ENCODE measurements at places on chromosomes 16 and 17.

GRCh38 chr17:39599665-39600231 lies 8.0 kb downstream of the NEUROD2 start:
- no peak for DNase-seq

DNA sequence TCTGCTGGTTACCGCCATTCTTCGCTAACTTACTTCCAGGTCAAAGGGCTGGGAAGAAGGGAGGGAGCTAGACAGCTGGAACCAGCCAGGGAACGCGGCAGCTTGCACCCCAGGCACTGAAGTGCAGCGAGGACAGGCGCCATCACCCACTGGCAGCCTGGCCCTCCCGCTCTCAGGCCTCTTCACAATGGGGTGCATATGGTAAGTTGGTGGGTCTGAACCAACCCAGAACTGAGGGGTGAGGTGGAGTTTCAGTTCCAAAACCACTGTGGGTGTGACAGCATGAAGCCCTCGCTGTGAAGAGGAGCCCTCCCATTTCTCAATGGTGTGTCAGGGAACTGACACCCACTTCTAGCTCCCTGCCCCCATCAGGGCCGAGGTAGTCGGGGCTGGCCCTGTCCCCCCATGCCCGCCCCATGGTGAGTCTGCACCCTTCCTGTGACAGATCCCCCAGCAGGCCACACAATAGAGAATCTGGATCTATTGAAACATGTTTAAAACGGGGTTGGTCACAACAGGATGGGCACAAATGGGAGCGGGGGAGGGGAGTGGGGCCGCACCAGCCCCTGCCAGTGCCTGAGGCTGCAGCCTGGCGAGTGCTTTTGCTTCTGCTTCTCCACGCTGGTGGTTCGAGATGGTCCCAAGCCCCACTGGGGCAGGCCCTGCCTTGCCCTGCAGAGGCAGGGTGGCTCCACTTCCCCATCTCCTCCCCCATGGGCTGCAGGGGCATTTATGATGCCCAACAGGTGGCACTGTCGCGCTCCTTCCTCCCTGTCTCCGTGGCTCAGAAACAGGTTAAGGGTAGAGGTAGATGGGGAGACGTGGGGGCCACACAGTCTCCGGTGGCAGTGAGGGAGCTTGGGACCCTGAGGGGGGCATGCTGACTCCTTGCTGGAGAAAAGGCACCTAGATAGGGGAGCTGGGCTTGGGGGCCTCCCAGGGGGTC lies 2.3 kb downstream of the LIMD2 start:
- DNase-seq, result peak; percentile 86

DNA sequence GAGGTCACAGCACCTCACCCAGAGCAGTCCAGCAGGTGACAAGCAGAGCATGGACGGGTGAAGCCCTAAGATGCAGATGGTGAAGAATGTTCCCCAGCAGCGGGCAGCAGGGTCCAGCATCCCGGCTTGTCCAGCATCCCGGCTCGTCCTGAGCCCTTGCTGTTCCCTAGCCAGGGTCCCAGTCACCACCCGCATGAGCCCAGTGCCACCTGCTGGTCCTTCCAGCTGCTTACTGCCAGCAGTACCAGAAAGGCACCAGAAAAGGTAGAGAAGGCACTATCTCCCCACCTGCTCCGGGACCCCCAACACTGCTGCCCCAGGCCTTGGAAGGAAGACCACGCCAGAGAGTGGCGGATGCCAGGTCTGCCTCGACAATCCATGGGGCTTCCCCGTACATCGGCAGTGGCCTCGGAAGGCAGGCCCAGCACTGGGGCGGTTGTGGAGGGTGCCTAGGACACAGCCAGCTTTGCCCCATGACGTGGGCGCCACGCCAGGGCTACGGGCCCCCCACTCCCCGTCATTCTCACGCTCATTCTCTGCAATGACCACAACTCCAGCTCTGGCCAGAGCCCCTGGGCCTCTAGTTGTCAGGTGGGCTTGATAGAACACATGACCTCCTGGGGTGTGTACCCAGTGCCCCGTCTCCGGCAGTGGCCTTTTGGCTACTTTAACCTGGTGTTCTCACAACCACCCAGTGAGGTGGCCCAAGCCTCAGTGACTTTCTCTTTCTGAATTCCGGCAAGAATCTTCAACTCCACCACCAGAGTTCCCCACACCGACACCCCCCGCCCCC lies 1.4 kb downstream of the CENPX start:
- peak; percentile 75 for DNase-seq

DNA sequence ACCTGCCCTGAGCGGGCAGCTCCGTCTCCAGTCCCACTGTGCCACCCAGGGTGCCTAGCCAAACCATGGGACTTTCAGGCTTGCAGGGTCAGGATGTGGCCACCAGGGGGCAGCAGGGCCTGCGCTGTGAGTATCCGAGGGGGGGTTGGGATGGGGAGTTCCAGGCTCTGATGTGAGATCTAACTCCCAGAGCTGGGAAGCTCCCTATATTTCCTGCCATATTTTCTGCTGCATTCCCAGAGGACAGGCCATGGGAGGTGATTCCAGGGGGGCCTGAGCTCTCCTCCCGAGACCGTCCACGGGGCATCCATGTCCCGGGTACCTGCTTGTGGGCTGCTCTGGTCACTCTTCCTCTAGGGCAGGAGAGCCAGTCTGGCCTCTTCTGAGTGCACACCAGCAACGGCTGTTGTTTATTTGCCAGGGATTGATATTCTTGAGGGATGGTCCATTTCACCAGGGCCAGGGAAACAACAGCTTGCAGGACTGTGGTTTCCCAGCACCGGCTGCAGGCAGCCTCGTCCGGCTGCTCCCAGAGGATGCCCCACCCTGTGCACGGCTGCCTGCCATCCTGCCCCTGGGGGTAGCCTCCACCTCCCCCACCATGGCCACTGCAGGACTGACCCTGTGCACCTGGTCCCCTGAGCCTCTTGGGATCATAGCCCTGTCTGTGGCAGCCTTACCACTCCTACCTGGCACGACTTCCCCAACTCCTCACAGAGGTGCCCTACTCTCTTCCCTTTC lies 1.2 kb downstream of the GPR142 start:
- peak; percentile 81 for DNase-seq

DNA sequence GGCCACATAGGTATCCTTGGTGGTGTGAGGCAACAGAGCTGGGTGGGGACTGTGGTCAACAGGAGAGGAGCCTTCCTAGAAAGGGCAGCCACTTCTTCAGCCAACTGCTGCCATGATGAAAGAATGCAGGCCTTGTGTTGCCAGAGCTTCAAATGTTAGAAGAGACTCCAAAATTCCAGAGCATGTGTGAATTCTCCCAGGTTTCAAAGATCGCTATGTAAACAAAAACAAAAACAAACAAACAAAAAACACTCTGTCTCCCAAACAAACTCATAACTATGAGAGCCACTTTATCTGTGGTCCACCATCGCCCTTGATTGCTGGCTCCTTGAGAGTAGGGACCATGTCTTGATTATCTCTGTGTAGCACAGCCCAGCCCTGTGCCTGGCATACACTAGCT lies 55.5 kb upstream of the ZNF423 start:
- DNase-seq, result no peak

DNA sequence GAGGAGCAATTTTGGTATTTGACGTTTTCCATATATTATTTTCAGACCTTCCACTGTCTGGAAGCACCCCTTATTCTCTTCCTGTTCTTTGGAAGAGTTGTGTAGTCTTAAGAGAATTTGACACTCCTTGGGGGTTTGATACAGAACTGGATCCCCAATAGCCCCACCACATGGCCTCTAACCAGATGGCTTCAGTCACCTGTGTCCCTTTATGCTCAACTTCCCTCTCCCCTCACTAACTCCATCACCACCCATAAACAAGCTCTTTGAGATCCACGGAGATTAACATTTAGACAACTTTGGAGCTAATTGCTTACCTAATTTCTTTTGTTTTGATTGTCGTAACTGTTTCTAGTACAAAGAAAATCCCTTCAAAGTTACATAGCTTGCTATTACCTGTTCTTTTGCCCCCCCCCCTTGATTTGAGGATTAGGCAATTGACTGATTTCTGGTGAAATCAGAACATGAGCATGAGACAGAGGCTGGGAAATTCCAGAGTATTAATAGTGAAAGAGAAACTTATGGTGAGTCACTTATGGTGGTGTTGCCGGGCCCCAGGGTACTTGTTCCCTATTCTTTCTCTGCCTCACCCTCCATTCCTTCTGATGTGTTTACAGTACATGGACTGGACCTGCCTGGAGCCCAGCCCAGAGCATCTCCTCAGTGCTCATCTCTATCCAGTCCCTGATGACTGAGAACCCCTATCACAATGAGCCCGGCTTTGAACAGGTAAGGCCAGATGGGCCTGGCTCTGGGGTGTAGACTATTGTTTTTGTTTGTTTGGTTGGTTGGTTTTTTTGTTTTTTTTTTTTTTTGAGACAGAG lies 7.5 kb downstream of the UBE2Z start:
- DNase-seq, result peak; percentile 24

- DNase-seq, result no peak
These were observed 143.3 kb downstream of the CLEC16A start for GRCh38 chr16:11087691-11088073.

DNA sequence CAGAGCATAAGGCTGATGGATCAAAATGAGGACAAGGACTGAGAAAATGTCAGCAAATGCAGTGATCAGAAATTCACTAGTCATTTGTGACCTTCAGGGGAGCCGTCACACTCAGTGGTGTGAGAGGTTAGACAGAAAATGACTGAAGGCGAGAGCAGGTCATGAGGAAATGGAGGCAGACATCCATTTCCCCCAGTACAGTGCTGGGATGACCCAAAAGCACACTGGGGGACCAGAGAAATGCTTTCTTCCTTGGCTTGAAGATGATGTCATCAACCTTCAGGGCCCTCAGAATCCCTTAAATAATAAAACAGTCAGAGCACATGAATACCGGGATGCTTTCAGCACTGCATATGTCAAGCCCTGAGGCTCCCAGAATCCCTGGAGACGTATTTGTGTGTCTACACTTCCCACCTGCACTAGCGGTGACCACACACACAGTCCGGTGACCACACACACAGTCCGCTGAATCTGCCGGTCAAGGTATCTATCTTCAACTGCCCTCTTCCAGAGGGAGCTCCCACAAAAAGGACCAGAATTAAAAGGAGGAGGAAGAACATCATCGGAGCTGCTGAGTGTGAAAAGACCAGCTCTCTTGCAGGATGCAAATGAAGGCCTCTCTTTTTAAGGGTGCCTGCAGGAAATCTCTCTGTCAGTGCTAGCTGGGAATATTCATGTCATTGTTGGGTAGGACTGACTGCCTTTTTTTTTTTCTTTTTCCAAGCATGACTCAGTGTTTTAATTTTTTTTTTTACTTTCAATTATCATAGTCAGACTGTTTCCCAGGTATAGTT lies 8.2 kb downstream of the UBE2O start:
- no peak for DNase-seq

All from CD4-positive, alpha-beta T cell treated with Interleukin-6 for 4 hours (primary cell).